ENCODE measurements at places on chromosomes 1 and 21.

- no peak for DNase-seq
Observed at GRCh38 chr1:180173451-180173850, 18.8 kb downstream of the QSOX1 start.

DNA sequence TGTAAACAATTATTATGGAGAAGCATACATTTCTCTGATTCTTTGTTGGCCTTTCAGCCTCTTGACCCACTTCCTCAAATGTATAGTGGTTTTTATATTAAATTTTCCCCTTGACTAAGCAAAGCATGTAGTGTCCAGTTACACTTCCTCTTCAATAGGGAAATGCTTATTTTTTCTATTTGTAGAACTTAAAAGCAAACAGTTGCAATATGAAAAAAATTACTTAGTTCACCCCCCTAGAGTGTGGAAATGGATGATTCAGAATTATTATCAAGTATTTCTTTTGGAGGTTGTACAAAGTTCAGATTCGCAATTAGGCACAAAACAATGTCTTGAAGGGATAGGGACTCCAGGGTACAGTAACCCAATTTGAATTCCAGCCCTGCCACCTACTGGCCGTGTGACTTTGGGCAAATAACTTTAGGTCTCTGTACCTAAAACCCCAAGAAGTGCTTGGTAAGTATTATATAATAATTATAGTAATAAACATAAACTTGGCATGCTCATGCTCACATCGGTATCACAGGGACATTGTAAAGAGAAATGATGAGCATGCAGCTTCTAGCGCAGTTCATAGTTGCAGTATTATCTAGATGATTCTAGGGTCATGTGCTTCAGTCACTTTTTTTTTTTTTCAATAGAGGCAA is 28.6 kb upstream of the IFNGR2 start:
- peak; percentile 53 for DNase-seq

GRCh38 chr1:246200738-246201137 is 306.3 kb downstream of the SMYD3 start:
- DNase-seq = no peak

GRCh38 chr1:151720554-151720953 is 768 bp upstream of the RIIAD1 start:
- no peak for DNase-seq

DNA sequence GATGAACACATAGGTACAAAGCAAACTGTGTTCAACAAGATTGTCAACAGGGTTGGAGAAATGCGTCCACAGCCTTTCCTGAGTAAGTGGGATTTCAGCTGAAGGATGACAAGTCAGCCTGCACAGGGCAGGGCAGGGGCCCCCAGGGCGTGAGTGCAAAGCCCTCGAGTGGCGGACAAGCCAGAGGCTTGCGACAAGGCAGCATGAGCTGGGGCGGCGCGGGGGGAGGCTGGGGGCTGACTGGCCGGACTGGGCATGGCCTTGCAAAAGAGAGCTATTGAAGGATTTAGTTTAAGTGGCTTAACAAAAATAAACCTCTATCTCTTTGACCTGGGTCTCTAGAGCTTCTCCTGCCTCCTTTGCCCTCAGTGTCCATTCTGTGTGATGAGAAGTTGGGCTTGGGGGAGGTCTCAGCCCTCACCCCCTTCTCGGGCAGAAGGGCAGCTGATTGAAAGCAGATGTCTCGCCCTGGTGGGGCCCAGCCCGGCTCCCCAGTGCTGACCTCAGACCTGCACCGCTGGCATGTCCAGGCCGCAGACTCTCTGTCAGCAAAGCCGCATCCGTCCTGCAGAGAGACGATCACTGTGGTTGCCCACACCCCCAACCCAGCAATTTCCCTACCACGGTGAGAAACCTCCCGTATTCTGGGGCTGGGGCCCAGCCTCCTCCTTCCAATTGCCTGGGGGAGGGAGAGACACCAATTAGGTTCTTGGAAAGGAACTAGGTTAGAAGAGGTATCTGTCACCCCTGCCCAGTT is 24.3 kb upstream of the EPS8L3 start:
- no peak for DNase-seq

DNA sequence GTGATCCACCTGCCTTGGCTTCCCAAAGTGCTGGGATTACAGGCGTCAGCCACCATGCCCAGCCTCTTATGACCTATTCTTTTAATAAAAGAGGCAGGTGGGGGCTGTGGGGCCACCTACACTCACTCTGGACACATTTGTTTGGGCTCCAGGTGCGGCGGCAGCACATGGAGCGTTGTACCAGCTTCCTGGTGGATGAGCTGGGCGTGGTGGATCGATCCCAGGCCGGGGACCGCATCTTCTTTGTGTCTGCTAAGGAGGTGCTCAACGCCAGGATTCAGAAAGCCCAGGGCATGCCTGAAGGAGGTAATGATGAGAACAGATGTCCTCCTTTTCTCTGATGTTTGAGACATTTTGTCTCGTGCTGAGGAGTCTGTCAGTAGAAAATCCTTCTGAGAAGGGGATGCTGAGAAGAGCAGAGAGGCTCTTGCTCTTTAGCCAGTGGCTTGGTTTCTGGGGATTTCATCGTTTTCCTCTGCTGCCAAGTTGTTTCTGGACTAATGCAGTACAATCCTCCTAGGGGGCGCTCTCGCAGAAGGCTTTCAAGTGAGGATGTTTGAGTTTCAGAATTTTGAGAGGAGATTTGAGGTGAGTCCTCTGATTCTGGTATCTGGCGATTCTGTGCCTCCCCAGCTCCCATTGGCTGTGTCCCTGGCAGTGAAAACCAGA is 17.9 kb upstream of the MIIP start:
- DNase-seq = peak; percentile 54

- no peak for DNase-seq
Observed at GRCh38 chr1:164636757-164637156, 77.8 kb downstream of the PBX1 start.

GRCh38 chr1:89022167-89022959 is at the start of gene GBP3:
Gene GBP3, minus strand, starts transcription at chr1:89022866. Its CDS starts 2,145 bp downstream, at chr1:89020721.
- DNase-seq = peak; percentile 81

- DNase-seq = no peak
Observed at GRCh38 chr21:34004974-34005373, 68.4 kb upstream of the MRPS6 start.

DNA sequence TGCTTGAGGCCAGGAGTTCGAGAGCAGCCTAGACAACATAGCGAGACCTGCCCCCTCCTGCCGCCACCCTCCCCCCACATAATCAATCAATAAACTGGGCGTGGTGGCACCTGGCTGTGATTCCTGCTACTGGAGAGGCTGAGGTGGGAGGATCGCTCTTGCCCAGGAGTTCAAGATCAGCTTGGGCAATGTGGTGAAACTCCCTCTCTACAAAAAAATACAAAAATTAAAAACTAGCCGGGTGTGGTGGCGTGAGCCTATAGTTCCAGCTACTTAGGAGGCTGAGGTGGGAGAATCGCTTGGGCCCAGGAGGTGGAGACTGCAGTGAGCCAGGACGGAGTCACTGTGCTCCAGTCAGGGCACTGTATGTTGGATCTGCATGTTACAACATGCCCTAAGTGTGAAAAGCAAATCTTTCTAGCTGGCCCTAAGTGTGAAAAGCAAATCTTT is 7.0 kb upstream of the MDM4 start:
- DNase-seq = no peak

DNA sequence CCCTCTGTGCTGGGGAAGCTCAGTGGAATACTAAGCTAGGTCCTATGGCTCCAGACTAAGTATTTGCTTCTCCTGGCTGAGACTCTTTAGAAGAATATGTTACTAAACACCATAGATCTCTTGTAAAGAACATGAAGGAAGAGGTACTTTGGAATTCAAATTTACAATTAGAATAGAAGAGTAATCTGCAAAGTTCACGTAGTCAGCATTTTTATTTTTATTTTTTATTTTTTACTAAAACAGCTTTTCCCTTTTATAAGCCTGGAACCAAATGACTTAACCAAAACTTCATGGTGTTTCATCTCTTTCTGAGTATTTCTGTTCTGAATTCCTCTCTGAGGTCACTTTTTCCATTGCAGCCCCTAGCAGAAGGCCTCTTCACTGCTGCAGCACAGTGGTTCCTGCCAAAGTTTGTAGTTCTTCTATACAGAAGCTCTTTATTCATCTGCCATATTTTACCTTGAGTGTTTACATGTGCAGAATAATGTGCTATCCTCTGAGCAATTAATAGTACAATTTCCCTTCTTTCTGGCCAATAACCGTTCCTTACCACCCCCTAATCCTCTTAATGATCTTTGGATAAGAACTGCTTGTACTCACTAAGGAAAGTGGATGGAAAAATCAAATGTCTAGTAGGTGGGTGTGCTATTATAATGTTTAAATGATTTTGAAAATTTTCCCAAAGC is 27.2 kb downstream of the TSEN15 start:
- DNase-seq = no peak

GRCh38 chr1:217891966-217892365 is 260.8 kb downstream of the SPATA17 start:
- peak; percentile 30 for DNase-seq

- peak; percentile 86 for DNase-seq
Observed at GRCh38 chr1:24805534-24806301, 60.5 kb downstream of the CLIC4 start.

DNA sequence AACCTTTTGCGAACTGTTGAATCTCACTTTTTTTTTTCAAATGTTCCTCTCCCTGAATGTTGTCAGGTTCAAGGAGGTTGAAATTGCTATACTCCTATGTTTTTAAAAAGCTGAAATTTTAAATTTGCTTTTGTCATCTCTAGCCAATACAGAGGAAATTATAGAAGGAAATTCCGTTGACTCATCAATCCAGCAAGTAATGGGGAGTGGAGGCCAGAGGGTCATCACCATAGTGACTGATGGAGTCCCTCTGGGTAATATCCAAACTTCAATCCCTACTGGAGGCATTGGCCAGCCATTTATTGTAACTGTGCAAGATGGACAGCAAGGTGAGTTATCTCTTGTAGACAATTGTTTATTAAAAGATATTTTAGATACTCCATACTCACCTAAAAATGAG is 36.3 kb downstream of the GABPB2 start:
- peak; percentile 70 for DNase-seq

- DNase-seq = peak; percentile 50
Observed at GRCh38 chr1:60255565-60255964, 182.0 kb upstream of the C1orf87 start.

GRCh38 chr1:9688599-9688998 is 37.1 kb downstream of the PIK3CD start:
- no peak for DNase-seq

GRCh38 chr21:35020436-35020835 is 28.7 kb downstream of the RUNX1 start:
- no peak for DNase-seq

- DNase-seq = no peak
Observed at GRCh38 chr1:221573756-221574155, 168.1 kb downstream of the DUSP10 start.

DNA sequence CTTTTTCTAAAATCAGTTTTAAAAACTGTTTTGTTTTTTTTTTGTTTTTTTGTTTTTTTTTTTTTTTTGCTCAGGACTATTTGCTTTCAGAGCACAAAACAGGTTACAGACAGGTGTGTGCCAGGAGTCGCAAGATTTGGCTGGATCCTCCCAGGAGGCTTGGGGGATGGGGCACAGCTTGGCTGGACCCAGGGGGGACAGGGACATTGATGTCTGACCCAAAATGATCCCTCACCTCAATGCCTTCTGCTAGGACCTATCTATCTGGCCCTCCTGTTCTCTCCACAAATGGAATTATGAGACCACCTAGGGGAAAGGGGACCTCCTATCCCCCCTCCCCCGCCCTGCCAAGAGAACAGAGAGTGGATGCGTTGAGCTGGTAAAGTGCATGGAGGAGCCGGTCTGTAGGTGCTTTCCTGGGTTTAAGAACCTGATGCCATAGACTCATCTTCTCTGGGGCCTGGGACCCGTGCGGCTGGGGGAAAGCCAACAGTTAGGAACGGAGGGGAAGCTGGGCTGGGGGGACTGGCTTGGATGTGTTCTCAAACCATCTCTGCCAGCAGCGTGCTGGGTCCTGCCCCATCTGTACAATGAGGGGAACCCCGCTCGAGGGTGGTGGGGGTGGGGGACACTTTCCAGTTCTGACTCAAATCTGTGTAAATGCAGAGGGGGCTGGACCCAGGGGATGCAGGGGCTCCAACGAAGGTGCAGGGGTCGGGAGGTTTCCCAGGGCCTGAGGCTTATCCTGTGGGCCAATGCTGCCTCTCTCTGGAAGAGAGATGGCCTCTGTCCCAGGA is 28.9 kb downstream of the RUNX3 start:
- DNase-seq = no peak

DNA sequence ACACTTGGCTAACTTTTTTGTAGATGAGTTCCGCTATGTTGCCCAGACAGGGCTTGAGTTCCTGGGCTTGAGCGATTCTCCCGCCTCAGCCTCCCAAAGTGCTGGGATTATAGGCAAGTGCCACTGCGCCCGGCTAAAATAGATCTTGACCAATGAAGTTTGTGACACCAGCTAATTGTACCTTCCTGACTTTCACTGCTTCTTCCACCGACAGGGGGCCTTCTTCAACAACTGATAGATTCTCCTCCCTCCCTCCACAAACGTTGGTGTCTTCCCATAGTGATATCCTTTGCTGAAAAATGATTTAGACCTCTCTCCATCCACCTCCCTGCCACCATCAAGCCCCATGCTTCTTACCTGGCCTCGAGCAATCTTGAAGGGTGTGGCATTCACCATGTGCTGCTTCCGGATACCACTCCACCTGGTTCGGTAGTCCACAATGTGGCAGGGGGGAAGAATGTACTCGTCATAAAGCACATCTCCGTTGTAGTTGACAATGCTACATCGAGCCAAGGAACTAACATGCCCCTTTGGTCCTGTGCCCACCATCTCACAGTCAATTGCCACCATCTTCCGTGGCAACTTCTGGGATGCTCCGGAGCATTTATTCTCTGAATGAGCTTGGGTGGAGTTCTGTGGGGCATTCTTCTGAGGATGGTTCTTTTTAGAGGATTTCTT is 1.6 kb upstream of the METTL25B start:
- DNase-seq = peak; percentile 82

- DNase-seq = peak; percentile 21
Observed at GRCh38 chr1:40760984-40761383, 22.6 kb upstream of the KCNQ4 start.

DNA sequence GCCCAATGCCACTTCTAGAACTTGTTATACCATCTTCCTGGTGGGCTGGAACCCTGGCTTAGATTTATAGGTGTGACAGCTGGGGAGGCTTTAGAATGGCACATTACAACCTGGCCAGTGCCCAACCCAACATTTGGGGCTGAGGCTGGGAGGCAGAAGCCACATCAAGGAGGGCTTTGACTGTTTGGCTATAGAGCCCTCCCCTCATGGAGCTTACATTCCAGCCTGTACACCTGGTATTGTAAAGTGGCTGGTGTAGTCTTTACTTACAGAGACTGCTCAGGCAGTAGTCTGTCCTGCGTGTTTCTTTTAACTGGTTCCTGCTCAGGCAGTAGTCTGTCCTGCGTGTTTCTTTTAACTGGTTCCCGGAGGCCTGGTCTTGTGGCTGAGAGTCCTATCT is 10.0 kb upstream of the SLC2A1 start:
- no peak for DNase-seq

DNA sequence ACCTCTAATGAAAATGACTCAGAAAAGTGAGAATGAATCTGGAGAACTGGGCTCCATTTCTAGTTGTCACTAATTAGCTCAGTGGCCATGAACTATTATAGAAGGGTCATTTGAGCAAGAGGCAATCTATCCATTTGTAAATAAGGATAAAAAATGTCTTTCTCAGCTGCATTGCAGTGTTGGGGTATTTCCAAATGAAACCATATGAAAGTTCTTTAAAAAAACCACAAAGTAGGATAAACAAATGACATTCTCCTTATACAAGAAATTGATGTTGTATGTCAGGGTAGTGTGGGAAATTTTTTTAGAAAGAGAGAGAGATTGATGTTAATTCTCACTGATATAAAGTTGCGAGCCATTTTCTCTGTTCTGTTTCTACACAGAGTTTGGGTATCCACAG is 26.0 kb downstream of the FMO3 start:
- DNase-seq = no peak

GRCh38 chr1:52709016-52709415 is 10.9 kb upstream of the COA7 start:
- DNase-seq = no peak

- DNase-seq = peak; percentile 79
Observed at GRCh38 chr1:156677616-156678596, 699 bp upstream of the NES start.
